ENCODE measurements at places on chromosomes 11 and 22.

- no peak for DNase-seq
These were observed 176.2 kb downstream of the SBF2 start for GRCh38 chr11:10117709-10118351.

DNA sequence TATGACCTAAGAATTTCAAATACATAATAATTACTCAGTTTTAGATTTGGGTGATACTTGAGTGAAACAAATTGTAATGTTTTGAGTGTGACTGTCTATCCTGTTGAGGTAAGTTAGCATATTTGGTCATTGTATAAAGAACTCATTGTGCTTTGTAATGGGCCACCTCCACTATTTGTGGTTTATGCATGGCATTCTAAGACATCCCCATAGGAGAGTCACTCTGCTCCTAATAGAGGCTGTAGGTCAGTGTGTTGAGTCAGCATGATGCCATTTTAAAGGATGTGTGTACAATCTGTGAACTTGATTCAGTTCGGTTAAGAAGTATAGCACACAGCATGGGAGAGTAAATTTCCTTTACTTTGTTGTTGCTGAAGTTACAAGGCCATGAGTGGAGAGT lies 1112.4 kb downstream of the JRKL start:
- DNase-seq = no peak

GRCh38 chr11:90251599-90251998 lies 28.8 kb upstream of the CHORDC1 start:
- DNase-seq = no peak

- DNase-seq = no peak
These were observed 5.0 kb upstream of the UVRAG start for GRCh38 chr11:75809991-75810390.

DNA sequence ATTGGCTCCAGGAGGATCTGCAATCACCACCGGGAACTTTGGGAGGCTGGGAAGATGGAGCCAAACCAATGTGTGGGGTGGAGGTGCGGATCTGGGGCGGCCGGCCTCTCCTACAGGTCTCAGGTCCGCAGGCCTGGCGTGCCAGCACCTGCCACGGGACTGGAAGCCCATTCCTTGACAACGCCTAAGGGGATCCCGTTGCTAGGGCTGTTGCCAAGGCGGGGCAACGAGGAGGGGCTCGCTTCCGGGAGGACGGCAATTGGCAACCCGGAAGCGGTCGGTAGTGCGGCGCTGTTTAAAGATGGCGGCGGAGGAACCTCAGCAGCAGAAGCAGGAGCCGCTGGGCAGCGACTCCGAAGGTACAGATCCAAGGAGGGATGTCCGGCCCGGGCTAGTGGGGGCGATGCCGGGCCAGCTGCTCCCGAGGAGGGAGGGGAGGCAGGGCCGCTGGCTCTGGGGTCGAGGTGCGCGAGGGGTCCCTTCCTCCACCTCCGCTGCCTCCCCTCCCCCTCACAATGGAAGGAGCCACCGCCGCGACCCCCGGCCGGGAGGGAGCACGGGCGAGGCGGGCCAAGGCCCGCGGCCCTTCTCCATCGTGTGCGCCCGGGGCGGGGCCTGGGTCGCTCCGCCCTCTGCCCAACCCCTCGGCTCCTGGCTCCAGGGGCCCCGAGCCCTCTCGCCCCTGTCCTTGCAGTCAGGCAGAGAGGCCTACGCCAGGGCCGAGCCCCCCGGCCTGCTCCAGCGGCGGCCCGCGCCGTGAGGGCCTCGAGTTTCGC lies at the start of gene OTUB1:
OTUB1 (plus strand) TSS at position 283 of the 776 bp plus-strand sequence; CDS start at position 302, 19 bp downstream.
- peak; percentile 85 for DNase-seq

DNA sequence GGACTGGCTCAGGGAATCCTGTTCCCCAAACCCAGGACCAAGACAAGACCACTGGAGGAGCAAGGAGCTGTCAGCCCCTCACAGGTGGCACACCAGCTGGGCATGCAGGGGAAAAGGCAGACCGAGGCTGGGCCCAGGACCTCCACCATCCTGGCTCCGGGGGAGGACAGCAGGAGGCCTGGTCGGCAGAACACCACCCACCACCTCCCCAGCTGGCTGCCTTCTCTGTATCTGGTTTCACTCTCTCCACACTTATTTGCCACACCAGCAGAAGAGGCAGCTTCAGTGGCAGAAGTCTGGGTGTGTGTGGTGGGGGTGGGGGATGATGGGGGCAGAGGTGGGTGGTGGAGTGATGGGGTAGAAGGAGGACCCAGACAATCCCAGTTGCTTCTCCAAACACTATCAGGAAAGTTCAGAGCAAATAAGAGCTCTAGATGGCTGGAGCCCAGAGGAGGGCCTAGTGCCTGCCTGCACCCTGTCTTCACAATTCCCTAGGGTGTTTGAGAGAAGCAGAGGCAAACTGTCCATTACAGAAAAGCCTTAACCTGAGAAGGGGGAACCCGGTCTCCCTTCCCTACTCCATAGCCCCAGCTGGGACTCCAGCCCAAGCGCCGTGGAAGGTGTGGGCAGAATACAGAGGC lies 51.9 kb upstream of the CDON start:
- DNase-seq = no peak

DNA sequence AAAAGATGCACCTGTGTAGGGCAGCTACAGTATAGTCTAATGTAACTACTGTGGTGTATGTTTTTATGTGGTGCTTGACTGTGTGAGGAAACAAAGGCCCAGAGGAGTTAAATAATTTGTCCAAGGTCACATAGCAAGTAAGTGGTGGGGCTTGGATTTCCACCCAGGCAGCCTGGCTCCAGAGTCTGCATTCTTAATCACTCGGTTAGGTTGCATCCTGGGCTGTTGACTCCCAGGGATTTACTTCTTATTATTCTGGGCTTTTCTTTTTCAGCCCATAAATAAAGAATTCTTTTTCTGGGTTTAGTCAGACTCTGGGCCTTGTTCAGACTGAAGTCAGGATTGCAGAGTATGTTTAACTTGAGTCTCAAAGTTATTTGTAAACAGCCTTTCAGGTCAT lies 82.1 kb downstream of the ARHGAP42 start:
- no peak for DNase-seq

DNA sequence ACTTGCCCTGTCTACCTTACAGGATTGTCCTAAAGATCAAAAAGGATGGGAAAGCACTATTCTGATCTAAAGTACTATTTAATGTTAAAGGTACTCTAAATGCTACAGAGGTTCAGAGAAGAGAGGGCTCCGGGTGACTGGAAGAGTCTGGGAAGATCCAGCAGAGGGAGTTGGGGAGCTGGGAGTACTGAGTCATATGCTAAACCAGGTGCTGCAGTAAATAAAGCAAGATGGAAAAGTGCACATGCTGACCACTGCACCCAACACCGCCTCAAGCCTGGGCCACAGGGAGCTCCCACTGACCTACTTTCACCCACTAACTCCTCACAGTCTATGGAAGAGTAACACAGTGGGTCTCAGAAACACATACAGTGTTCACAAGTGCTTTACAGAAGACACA lies 49.3 kb downstream of the WT1 start:
- no peak for DNase-seq

- DNase-seq = no peak
These were observed 66.3 kb upstream of the CHRM4 start for GRCh38 chr11:46457659-46458424.

DNA sequence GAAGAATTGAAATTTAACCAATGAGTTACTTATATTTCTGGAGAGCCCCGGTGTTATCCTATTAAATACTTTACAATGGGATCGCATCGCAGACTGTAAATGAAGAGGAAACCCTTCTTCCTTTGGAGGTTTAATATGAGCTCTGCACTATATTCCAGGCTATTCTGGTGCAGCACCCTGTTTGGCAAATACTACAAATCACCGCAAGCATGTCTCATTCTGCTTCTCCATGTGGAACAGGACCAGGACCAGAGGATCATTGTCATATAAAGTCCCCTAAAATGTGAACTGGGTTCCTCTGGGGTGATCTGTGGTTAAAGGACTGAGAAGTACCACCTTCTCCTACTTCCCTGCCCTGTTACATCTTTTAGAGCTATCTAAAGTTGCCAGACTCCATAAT lies 703.7 kb downstream of the DLG2 start:
- no peak for DNase-seq

- DNase-seq = no peak
These were observed 13.3 kb upstream of the RASSF10 start for GRCh38 chr11:12995823-12996222.

DNA sequence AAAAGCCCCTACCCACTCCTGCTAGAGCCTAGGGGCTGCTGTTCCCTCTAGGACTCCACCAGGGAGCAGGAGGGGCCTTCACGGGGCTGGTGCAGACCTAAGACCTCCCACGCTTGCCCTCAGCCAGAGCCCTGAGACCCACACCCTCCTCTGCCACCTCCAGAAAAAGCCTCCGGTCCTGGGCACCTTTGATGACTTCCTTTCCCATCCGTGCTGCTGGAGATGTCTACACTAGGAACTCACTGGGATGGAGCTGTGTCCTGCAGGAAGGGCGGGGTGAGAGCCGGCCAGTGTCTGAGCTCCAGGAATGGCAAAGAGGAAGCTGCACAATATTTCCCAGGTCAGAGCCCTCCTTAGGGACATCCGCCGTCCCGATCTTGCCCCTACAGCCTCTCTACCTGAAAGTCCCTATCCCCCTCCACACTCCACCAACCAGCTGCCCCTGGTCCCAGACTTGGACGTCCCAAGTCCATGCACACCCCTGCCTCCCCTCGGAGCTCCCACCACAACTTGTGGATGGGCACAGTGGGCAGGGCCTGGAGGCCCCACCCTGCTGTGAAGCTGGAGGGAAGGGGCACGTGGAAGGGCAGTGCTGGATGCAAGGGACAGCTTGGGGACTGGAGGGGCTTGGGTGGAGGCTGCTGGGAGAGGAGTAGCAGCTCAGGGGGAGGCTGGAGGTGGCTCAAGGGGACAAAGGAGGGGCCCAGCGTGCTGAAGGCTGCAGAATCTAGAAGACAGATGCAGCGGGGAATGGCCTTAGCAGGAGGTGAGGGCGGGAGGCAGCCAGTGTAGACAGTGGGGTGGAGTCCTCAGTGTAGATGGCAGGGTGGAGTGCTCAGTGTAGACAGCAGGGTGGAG lies 13.5 kb upstream of the LRP5 start:
- DNase-seq = no peak

- DNase-seq = no peak
These were observed 170.8 kb downstream of the BUD13 start for GRCh38 chr11:116601814-116602636.

DNA sequence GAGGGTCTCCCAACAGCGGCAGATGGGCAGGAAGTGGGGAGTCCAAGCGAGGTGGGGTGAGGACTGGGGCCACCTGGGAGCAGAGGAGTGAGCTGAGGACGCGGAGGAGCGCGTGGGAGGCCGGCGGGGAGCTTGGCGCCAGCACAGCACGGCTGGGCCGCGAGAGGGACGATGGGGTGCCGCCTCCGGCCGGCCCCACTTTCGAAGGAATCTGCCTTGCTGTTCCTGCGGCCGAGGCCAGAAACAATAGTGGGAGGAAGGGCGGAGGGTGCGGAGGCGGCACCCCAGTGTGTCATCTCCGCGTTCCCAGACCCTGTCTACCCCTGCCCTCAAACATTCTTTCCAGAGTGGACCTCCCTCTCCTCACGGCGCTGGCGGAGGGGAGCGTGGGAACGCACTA lies 5.5 kb downstream of the INS start:
- DNase-seq = no peak

GRCh38 chr11:99781074-99781473 lies 760.3 kb downstream of the CNTN5 start:
- DNase-seq = no peak

DNA sequence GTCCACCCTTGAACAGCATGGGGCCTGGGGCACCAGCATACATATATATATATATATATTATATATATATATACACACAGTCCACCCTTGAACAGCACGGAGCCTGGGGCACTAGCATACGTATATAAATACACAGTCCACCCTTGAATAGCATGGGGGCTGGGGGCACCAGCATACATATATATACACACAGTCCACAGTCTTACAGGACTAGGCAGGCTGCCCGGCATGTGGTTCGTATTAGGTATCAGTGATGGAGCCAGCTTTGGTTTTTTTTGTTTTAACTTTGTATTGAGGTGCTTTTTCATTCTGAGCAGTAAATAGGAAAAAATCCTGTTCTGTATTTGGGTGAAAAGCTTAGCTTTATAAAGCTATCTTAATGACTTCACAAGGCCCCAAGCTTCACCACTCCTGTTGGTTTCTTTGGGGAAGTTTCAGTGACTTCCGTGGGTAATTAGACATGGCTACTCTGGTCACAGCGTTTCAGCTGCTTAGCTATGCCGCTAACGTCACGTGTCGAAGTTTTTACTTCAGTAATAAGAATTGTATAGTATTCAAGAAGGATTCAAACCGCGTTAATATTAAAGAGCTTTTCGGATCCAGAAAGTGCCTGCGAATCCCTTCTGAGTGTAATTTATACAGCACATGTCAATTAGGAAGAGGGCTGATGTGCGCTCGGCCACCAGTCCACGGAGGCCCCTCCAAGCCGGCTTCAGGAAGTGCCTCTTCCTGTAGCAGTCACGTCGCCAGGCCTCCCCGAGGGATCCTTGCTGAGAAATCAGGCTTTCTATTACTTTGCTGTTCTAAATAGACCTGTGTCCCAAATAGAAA lies 179.7 kb downstream of the TBC1D22A start:
- DNase-seq = no peak

Data from T1000 (cell line).